HEK293T (cell line): ENCODE measurements at places on chromosomes 7 and 10.

DNA sequence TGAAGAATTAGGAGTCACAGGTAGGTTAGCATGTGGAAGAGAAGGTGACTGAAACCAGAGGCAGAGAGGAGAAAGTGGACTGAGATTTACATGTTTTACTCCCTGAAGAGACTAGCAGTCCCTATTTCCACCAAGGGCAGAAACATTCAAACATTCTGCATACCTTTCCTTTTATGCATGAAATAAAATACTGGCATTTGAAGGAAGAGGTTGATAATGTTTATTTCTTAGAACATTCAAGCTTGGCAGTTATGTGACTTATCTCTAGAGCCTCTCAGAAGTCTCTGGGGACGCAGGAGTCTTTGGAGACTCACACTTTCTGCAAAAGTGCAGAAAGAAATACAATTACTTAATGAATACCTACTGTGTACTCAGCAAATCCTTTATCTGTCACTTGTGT lies 507.1 kb upstream of the C7orf33 start:
- DNase-seq, result no peak

DNA sequence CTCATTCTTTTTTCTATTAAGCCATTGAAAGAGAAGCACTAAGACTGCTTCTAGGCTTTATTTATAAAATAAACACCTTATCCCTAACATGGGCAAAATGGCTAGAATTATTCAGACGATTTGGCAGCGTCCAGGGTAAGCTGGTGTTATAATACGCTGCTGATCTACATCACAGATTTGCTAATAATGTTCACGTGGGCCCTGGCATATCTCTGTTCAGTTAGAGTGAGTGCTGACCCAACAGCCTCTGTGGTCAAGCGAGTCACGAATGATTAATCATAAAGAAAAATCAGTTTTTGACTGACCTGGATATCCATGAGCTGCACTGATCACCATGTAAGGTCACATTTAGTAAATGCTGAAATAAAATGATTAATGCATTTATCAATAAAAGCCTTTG lies 28.4 kb upstream of the CBLL1 start:
- no peak for DNase-seq

DNA sequence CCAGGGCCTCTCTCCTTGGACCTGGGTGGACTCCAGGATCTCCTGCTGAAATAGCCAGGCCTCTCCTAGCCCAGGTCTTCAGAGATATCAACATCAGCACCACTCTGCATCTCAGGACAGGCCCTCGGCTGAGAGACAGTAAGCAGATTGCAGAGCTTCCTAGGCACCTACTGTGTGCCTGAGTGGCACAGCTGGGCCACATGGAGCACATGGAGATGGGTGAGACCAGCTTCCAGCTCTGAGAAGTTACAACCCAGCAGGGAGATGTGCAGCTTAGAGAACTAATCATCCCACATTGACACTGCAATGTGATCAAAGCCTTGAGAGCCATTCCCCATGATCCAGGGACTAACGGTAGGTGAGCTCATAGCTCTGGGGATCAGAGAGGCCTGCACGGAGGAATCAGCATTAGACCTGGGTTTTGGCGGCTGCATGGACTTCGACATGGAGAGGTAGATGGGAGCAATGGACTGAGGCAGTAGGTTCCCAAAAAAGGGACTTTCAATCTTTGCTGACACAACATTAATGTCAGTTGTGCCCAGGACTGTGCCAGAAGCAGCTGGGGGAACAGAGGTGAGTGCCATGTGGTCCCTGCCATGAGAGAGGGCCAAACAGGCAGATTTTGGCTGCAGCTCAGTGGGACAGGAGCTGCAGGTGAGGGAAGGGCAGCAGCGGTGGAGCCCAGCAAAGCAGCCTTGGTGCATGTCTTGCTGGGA lies 76.0 kb upstream of the LEP start:
- no peak for DNase-seq

DNA sequence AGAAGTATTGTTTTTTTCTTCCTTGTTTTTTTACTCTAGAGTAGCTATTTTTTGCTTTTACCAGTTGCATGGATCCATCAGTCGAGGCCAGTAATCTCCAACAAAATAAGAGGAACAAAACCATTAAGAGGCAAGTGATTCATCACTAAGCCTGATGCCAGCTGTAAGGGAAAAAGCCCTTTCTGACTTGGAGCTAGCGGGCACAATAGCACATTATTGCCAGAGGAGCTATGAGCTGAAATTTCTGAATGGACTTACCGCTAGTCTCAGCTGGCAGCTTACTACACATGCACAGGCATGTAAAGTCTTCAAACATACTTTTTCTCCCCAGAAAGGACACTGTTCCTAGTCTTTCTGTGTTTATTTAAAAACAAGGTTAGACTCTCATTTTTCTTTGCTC lies 41.6 kb upstream of the PTPRZ1 start:
- DNase-seq, result no peak

- DNase-seq, result no peak
Measured at GRCh38 chr10:90557385-90557784, 300.5 kb downstream of the HTR7 start.

DNA sequence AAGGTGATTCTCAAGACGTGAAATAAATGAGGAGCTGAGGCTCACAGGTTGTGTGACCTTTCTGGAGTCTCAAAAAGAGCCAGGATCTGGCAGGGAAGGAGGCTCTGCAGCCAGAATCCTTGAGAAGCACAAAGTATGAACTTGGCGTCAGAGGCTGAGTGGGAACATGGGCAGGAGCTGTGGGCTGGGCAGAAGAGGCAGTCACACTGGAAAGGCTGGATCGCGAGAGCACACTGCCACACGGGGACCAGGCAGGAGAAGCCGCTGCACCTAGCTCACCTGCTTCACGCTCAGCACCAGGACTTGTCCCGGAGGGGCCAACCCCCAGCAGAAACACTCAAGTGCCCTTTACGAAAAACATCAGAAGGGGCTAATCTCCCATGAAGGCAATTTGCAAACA lies 535.0 kb downstream of the TNS3 start:
- no peak for DNase-seq

DNA sequence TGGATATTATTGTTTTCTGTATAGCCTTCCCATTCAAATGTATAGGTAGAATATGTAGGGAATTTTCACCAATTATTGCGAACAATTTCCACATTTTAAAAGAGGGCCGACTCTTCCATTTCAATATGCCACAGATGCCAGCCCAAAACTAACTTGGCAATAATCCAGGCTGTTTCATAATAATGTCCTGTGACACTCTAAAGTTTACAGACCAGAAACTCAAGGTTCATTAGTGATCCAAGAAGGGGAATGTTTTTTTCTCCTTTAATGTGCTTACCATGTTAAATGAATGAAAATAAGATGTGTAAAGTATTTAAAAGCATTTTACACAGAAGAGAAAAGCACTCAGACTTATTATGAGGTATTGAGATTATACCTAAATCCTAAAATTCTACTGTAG lies 63.0 kb upstream of the FAM3C start:
- no peak for DNase-seq

- DNase-seq, result peak; percentile 40
Measured at GRCh38 chr10:104485632-104486031, 132.0 kb downstream of the CFAP58 start.

GRCh38 chr10:69504576-69505250 lies 53.4 kb downstream of the TSPAN15 start:
- no peak for DNase-seq

GRCh38 chr7:51366930-51367613 lies 50.5 kb upstream of the COBL start:
- DNase-seq, result peak; percentile 80

GRCh38 chr7:3893151-3893788 lies 592.2 kb downstream of the SDK1 start:
- no peak for DNase-seq

GRCh38 chr7:27930910-27931476 lies 191.0 kb downstream of the TAX1BP1 start:
- DNase-seq, result no peak

- DNase-seq, result peak; percentile 55
Measured at GRCh38 chr10:52216852-52217251, 97.2 kb upstream of the DKK1 start.

- no peak for DNase-seq
Measured at GRCh38 chr10:30448092-30448491, 14.1 kb downstream of the MAP3K8 start.

DNA sequence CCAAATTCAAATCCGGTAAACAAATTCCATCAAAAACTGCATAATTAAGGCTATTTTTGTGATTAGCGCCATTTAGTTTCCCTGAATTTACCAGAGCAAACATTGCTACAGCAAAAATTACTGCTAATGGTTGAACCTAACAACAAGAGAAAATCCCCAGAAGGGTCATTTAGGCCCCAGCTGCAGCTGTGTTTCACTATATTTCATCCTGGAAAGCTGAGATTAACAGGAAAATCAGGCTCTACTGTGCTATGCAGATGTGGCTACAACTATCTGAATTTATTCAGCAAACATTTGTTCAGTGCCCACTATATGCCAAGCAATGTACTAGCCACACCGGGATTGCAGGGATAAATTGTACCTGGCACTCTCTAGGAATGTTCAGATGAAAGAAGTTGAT lies 104.0 kb downstream of the PON1 start:
- no peak for DNase-seq

GRCh38 chr10:124842721-124843120 lies 41.1 kb downstream of the ABRAXAS2 start:
- no peak for DNase-seq

DNA sequence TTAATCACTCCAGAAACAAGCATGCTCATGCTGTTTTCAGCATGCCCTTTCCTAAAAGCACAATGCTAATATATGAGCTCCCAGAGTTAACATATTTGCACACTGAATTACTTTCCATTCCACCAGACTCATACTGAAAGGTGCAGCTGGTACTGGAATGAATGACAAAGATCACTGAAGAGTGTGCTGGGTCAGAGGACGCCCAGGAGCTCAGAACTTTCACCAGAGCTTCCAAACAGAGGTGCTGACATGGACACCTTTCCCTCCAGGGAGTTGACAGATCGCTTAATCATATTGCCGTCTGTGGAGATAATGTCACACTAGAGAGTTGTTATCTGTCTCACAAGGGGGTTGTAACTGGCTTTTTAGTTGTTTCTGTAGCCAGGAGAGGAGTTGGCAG lies 292.9 kb downstream of the LHFPL3 start:
- DNase-seq, result no peak

- DNase-seq, result no peak
Measured at GRCh38 chr10:79406683-79407422, 38.6 kb downstream of the ZCCHC24 start.

DNA sequence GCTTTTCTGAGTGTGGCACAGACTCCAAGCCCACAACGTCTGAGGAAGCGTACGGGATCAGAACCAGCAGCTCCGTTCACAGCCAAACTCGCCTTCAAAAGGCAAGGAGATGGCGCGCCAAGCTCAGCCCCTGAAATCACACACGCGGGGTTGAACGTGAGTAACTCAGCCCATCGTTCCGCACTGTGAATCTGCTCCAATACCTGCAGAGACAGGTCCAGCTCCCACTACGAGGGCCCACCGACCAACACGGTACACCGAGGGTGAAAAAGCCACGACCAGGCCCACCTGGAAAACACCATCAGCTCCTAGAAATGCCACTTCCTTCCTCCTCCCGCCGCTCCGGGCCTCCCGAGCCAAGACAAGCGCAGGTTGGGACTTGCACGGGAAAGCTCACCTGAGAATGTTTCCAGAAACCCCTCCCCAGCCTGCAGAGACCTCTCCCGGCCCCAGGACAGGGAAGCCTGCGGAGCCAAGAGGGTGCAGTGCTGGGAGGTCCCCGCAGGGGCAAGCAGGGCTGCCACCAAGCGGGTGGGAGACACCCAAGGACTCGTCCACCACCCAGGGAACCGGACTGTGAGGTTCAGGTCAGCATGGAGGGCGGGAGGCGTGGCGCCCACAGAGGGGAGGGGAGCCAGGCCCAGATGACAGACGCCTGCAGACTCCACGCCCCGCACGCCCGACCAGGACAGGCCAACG lies 93.9 kb upstream of the PDGFA start:
- no peak for DNase-seq

DNA sequence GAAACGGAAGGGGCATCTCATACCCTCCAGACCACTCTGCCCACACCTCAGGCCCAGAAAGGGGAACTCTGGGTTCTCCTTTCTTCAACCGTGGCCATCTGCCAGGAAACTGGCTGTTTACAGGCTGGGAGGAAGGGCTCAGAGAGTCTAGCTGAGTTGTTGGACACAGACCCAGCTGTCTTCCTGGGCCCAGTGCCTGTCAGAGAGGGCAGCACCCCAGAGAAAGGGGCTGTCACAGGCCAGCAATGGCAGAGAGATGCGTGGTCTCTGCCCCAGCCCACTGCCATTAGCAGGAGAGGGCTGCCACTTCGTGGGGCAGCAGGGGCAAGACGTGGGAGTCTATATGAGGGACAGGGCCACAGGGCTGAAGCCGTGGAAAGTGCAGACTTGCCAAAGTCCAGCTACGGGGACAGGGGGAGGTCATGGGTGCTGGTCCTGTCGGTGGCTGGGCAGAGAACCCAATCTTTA lies 11.0 kb downstream of the GRID1 start:
- no peak for DNase-seq
